ENCODE measurements at places on chromosomes 13 and 19. TPM values are rescaled to one million over a fixed set of nuclear protein-coding genes. Genes with fewer than 3 reads are reported as not detected.

Gene PPP1R37
- 39.6 TPM for total RNA-seq

Gene IFNL3
- total RNA-seq = not detected

Gene VRK3
- 26.4 TPM for total RNA-seq

Gene PLIN5
- not detected for total RNA-seq

Gene C19orf81
- 3.1 TPM for total RNA-seq

Gene IFNL1
- total RNA-seq = not detected

Gene SNAPC2
- total RNA-seq = 32.6 TPM
